ENCODE measurements at places on chromosomes 13 and 19. TPM values are rescaled to one million over a fixed set of nuclear protein-coding genes. Genes with fewer than 3 reads are reported as not detected.

Gene SHISA2
- total RNA-seq = 0.78 TPM

Gene ACER1
- total RNA-seq = not detected

- DNase-seq = no peak
These were observed at the start of gene DCLK1 for GRCh38 chr13:36131222-36131930. Gene DCLK1 (minus strand): TSS chr13:36131382.

GRCh38 chr13:34467450-34468083 is 474.5 kb upstream of the NBEA start:
- peak; percentile 26 for DNase-seq

DNA sequence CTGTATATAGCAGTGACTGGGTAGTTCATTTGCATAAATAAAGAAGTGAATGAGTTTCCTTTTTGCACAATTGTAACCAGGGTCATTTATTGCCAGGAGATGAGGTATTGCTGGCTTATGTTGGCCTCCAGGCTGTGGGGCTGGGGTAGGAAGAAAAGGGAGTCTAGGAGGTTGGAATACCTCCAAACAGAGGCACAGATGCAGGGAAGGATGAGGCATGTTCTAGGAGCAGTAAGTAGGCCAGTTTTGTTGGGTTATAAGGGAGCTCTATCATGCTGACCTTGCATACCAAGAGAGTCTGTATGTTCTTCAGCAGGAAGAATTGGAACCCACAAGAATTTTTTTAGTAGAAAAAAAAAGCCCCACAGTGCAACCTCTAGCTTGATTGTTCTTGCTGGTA is 17.2 kb upstream of the CYSLTR2 start:
- DNase-seq = no peak

Gene ADPRHL1
- total RNA-seq = 26.2 TPM

GRCh38 chr13:102190930-102191329 is 210.9 kb downstream of the FGF14 start:
- DNase-seq = no peak

DNA sequence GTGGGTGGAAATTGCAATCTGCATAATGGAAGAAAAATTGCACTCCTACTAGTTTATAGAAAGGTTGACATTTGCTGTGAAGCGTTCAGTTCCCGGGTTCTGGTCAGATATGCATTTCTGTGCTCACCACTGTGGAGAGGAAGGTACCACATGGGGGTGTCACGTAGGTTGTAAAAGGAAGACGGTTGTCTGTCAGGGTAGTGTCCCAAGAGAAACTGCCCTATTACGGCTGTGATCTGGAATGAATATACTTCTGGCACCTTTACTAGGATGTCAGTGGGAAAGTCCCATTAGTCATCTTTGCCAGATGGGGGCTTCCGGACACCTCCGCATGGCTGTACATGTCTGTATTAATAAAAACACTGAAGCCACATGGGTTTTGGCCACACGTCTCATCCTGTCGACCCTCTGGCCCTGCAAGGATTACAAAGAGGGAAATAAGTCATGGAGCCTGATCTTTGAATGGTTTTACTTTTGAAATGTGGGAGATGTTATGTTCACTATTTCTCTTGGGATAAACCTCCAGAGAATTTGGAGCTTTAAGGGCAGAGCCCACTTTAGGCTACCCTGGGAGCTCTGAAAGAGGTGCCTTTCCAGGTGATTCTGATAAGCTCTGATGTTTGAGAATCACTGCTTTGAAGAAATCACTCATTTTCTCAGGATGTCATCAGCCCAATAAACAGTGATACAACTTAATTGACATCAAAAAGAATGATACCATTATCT is 133.9 kb downstream of the AKAP11 start:
- DNase-seq = no peak

Gene RNF113B
- not detected for total RNA-seq

DNA sequence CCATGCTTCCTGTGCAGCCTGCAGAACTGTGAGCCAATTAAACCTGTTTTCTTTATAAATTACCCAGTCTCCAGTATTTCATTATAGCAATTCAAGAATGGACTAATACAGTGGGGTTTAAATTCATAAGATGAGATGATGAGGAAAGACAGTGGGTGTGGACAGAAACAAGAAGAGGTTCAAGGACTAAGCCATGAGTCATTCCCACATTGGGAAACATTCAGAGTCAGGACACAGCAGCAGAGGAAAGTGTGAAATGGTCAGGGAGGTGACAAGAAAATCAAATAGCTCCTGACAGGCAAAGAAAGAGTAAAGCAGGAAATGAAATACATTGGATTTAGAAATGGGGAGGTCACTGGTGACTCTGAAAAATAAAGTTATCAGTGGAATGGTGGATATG is 9.1 kb downstream of the ZNF841 start:
- DNase-seq = no peak

Gene CBARP
- total RNA-seq = not detected

Gene MBD3L2
- total RNA-seq = not detected

GRCh38 chr13:94192431-94192975 is 287.0 kb downstream of the DCT start:
- no peak for DNase-seq

GRCh38 chr19:5624018-5624663 is 1.3 kb downstream of the SAFB start:
- DNase-seq = no peak

DNA sequence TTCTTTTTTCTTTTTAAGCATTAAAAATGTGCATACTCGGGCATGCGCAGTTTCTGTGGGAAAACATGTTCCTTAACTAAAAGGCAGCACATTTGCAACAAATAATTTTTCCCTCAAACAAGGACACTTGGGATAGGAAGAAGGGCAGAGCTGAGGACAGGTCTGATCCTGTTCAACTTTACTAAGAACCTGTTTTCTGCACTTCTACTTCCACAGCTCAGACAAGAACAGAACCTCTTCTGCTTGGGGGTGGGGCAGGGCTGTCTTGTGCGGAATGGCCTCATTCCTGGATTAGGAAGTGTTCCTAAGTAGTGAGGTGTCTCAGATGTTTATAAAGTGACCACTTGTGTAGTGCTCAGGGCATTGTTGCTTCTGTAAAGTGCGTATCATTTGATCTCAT is 18.3 kb downstream of the SAFB start:
- DNase-seq = no peak

Gene MBD3L3
- total RNA-seq = not detected

Gene CGB5
- not detected for total RNA-seq

GRCh38 chr19:6773323-6773931 is 919 bp downstream of the VAV1 start:
- DNase-seq = no peak

DNA sequence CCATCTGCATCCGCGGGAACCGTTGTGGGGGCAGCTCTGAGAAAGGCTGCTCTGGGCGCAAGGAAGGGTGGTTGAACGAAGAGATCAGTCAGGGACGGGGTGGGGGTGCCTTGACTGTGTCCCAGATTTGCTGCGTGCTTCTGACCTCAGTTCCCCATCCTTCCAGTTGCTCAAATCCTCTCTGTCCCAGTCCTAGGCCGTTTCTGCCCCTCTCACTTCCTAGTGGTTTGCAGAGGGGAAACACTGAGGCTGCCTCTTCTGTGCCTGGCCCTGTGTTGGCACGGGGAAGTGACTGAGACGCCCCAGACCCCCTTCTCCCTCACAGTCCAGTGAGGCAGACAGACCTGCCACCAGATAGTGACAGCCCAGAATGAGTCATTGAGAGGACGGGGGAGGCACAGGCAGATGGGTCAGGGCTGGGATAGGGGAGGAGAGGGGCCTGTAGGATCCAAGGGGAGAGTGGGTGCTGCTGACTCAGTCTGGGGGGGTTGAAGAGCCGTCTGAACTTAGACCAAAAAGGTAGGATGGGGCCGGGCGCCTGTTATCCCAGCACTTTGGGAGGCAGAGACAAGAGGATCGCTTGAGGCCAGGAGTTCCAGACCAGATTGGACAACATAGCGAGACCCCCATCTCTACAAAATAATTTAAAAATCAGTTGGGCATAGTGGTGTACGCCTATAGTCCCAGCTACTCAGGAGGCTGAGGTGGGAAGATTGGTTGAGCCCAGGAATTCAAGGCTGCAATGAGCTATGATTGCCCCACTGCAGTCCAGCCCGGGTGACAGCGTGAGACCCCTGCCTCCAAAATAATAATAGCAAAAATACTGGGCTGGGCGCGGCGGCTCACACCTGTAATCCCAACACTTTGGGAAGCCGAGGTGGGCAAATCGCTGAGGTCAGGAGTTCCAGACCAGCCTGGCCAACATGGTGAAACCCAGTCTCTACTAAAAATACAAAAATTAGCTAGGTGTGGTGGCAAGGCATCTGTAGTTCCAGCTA is 26.5 kb downstream of the NUMBL start:
- no peak for DNase-seq

DNA sequence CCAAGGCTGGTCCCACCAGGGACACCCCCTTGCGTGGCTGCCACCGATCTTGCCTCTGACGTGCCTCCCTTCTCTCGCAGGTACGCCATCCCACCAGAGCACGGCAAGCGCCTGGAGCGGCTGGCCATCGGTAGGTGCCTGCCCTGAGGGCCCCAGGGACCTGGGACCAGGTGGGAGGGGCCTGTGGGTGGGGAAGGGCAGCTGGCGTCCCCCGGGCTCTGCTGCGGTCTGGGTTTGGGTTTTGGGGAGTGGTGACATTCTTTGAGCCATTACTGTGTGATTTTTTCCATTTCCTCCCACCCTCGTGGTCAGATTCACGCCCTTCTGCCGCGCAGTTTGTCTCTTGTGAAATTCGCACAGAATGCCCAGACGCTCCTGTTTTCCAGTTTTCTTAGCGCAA is 102.0 kb downstream of the KDM4B start:
- no peak for DNase-seq

- DNase-seq = peak; percentile 83
These were observed at the start of gene CEACAM21 for GRCh38 chr19:41575998-41576397. Gene CEACAM21 (plus strand): TSS chr19:41576166. CDS start chr19:41576275, 109 bp downstream.

DNA sequence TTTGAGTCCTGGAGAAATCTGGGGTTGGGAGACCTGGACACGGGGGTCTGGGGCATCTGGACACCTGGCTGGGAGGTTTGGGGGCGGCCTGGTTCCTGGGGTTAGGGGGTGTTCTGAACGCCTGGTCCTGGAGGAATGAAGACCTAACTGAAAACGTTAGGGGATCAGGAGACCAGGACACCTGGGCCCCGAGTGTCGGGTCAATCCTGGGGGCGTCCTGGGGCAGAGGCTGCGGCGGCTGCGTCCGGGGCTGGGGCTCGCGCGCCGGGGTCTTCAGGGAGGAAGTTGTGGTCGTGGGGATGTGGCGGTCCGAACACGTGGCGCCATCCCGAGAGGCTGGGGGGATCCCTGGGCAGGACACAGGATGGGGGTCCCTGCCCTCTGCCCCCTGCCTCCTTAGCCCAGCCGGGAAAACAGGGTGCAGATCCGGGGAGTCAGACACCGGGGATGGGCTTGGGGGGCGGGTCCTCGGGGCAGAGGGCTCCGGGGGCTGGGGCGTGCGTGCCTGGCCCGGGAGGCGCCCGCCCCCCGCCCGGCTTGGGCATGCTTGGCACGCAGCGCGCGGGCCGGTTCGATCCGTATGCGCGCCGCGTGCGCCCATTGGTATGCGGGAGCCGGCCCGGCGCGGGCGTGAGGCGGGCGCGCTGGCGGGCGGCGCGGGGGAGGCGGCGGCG is 632 bp downstream of the NPAS1 start:
- DNase-seq = no peak

Gene FBXO46
- total RNA-seq = 21.8 TPM

Gene ICAM4
- 0.29 TPM for total RNA-seq
